ENCODE measurements at places on chromosomes 2 and 18.
A peak's percentile ranks its signal among the peaks of the same experiment; 100 is the strongest.

DNA sequence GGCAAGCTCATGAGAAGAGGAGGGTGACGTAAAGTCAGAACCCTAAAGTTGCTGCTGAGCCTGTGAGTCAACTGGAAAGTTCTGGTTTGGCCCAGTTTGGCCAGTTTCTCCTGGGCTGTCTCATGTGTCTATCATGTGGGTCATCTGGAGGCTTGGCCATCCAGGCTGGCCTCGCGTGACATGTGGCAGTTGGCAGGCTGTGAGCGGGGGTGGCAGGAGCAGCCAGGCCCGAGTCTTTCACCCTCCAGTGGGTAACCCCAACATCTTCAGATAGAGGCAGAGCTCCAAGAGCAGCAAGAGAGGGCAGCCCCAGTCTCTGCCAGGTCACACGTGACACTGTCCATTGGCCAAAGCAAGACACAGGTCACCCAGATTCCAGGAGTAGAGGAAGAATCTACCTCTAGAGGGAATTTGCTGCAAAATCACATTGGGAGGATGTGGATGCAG is 51.5 kb downstream of the FHOD3 start:
- DNase-seq = no peak

DNA sequence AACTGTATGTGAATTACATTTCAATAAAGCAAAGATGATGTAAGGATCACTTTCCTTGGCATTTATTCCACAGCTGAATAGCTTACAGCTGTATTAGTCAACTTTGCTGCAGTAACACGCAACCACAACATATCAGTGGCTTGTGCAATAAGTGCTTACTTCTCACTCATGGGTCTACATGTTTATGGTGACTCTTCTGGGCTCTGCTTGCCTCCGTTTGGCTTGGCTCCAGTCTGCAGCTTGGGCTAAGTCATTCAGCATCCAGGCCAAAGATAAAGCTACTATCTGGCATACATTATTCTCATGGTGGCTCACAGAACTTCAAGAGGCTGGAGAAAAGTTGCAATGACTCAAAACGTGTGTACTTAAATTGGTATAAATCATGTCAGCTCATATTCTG is 355.0 kb downstream of the RNF144A start:
- DNase-seq = no peak

GRCh38 chr2:102634831-102635241 is 15.5 kb downstream of the SLC9A2 start:
- no peak for DNase-seq

- no peak for DNase-seq
Observed at GRCh38 chr2:136212426-136213378, 94.8 kb upstream of the CXCR4 start.

GRCh38 chr2:134368009-134368817 is 114.3 kb downstream of the MGAT5 start:
- DNase-seq = peak; percentile 96

DNA sequence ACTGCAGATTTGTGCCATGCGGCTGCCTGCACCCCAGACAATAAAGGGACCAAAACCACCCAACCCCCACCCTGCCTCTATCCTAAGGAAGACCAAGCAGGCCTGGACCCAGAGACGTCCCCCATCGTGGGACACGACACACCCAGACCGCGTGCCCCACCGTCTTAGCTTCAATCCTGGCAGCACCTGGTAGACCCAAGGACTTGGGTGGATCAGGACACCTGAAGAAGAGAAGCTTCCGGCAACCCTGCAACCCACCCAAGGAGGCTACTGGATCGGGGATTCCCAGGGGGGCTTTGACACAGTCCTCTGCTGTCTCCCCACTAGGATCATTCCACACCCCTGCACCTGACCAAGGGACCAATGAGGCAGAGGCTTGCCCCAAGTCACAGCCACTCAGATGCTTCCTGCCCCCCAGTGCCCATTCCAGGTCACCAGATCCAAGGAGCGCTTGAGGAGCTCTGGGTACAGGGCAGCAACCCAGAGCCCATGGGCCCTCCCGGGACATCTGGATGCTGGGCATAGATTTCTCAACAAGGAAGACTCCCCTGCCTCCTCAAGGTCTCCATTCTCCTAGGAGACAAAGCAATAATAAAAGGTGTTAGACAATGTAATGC is 3.6 kb downstream of the ALPI start:
- no peak for DNase-seq

DNA sequence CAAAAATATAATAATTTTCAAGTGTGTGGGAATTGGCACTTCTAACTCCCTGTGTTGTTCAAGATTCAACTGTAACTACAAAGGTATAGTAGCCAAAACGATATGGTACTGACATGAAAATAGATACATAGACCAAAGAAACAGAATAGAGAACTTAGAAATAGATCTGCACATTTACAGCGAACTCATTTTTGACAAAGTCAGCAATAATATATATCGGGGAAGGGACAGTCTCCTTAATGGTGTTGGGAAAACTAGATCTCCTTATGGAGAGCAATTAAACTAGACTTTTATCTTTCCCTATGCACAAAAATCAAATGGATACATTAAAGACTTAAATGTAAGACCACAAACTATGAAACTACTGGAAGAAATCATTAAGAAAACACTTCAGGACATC is 1530.6 kb upstream of the SLC39A10 start:
- DNase-seq = no peak

- peak; percentile 70 for DNase-seq
Observed at GRCh38 chr2:133886735-133887675, 318.7 kb upstream of the NCKAP5 start.

DNA sequence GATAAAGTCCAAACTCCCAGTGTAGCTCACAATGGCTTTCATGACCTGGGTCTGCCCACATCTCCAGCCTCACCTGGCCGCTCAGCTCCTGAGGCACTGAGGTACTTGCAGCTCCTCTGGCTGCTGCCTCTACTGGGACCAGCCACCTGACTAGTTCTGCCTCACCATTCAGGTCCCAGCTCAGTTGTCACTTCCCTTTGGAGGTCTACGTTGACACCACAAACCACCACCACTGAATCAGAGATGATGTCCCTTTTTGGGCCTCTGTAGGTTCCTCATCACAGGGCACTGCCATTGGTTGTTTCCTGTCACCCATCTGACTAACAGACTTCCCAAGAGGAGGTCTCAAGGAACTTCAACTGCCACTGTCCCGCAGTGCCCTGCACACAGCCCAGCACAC is 21.2 kb downstream of the SPP2 start:
- DNase-seq = no peak

- DNase-seq = no peak
Observed at GRCh38 chr2:221731432-221732145, 159.5 kb upstream of the EPHA4 start.

DNA sequence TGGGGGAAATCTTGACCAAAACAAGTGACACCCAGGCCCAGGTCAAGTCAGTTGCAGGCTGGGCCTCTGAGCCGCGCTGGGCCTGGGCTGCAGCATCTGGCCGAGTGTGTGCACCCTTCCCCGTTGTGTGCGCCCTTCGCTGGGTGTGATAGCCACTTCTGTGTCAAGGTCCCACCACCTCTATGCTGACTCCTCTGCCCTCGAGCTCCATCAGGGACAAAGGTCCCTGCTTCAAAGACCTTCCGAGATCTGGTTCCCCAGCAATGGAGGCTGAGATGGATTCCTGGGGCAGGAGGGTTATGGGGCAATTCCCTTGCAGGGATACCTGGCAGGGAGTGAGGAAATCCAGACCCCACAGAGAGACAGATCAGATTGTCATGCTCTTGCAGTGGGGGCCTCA is 93.6 kb downstream of the PIEZO2 start:
- DNase-seq = no peak

DNA sequence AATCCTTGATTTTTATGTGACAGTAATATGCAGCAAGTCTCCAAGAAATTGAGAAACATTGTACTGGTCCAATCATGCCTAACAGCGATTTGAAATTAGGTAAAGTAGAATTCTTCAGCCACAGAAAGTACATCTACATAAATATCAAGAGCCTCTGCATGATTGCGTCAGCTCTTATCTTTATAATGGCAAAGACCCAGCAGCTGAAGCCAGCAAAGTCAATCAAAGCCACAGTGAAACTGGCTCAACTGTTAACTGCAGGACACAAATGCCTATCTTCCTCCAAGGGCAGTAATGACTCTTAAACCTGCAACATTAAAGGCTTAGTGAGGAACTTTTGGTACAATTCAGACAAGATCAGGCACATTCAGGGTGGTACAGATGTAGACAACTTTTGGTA is 102.5 kb downstream of the BARD1 start:
- no peak for DNase-seq

- no peak for DNase-seq
Observed at GRCh38 chr2:183112577-183112976, 11.7 kb upstream of the NUP35 start.

DNA sequence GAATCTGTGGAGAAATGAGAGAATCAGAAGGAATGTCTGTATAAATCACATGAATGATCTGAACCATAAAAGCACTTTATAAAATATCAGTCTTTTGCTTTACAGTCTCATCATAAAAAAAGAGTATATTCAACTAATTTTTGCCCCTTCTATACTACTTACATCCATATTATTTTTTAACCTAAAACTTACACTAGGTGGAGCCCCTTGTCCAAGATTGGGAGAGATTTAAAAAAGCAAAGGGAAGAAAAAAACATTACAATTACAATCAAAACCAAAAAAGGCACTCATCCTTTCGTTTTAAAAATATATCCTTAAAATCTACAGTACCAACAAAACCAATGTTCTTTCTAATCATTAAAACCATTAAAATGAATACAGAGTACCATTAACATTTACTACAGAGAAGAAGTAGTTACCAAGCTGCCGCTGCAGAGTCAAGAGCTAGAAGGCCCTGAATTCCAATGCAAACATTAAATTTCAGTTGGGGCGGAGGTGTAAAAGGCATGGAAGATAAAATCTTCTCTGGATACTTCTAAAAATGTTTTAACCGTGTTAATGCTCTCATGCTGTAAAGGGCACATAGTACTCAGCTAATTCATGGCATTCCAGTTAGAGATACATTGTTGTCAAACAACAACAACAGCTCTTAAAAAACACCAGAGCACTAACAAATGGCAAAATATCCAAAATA is 56.7 kb upstream of the EPB41L3 start:
- DNase-seq = no peak

GRCh38 chr2:233938676-233939370 is 21.6 kb downstream of the TRPM8 start:
- DNase-seq = no peak

Data from RPMI7951 (cell line).